ENCODE measurements at places on chromosomes 5 and 9.

DNA sequence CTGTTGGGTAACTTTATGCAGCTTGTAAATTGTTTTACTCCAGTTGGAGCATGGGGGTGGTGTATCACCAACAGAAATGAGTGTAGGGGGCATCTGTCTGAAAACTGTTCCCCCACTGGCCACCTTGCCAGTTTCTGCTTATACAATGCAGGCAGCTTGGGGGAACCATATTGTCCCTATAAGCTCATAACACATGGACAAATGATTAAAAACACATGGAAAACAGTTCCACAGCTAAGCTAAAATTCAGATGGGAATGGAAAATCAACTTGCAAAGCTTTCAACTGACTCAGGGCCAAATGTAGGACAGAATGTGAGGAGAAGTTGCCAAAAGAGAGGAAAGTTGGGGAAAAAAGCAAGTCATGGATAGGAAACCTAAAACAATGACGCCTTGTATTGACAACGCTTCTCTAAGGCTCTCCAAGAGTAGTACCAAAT lies 7.9 kb upstream of the CER1 start:
- DNase-seq = no peak

GRCh38 chr5:19927919-19928318 lies 60.1 kb downstream of the CDH18 start:
- no peak for DNase-seq

DNA sequence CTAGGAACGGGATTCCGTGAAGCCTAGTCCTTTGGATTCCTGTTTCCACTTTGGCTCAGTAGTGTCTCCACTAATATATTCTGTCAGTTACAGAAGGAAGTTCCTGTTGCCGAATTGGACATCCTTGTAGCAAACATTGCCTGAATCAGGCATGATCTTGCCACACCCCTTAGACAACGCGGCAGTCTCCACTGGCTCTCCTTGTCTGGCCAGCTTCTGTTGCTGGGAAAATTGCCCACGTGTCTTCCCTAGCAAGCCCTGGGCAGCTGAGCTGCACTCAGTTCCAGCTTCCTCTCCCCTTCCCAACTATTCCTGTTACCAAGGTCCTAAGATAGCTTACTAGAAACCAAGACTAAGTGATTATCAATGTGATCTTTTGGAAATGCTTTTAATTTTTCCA lies 316.6 kb upstream of the RIOK2 start:
- DNase-seq = peak; percentile 39

DNA sequence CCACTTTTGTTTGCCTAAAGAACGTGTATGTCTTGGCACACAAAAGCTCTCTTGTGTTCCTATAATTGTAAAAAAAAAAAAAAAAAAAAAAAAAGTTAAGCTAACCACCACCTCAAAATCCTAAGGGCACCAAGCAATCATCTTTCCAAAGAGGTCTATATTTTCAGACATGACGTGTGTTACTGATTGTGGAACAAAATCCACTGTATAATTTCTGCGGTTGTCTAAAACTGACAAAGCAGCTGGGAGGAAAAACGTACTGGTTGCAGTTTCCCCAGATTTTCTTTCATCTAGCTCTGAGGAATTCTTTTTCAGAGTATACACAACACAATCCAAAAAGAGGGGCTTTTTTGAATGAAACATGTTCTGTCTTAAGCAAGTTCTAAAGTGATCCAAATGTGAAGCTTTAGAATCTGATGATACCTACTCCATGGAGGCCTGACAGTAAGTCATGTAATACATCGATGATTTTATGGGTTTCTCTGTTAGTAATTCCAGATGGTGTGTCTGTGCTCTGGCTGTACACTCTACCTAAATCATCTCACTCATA lies 375.6 kb upstream of the NUDT12 start:
- DNase-seq = no peak

- DNase-seq = no peak
Measured at GRCh38 chr9:81259896-81260295, 429.5 kb downstream of the TLE1 start.

DNA sequence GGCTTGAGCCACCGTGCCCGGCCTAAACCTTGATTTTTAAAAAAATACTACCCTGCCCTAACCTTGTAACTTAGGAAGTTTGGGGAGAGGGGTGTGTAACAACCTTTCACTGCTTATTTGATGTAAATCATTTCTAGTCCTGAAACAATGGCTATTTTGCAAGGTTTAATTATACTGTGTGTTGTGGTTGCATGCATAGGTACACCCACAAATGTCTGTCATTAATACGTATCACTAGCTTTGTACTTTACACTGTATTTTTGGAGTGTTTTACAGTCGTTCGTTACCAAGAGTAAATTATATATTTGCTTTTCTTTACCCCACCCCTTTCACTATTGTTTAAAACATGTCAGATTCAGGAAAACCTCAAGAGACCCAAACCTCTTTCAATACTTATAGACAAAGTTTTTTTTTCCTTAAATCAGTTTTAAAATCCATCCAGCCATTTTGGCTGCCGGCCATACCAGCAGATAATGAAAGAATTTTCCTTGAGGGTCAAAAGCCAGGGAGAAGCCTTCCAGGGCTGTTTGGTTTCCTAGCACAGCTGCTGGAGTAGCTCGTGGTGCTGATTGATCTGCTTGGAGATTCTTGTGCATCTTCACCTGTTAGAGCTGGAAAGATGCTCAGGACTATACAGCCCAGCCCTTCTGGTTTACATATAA lies 50.7 kb downstream of the DOCK8 start:
- no peak for DNase-seq

All from left ventricle myocardium superior (tissue), 1 donor.